ENCODE measurements at places on chromosomes 3 and 15.
A peak's percentile ranks its signal among the peaks of the same experiment; 100 is the strongest.

- DNase-seq: peak; percentile 37
These were observed 32.4 kb downstream of the KLHL18 start for GRCh38 chr3:47315069-47315647.

- DNase-seq: no peak
These were observed 36.2 kb downstream of the KAT2B start for GRCh38 chr3:20076296-20076997.

DNA sequence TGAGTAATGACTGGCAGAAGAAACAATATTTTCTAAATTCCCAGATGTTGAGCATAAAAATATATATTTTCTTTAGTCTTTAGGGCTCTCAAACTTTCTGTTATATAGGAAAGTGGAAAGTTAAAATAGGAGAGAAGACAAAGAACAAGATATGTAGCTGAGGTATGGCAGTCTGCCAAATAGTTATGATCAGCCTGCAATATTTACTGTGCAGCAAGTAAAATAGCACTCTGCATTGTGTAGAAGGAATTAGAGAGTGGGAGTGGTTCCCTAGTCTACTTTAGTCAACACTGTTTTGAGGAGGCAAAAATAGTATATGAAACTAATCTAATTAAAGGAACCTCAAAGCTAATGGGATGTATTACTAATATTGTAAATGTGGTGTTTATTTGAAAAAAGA, 978.1 kb upstream of the ALCAM start:
- no peak for DNase-seq

DNA sequence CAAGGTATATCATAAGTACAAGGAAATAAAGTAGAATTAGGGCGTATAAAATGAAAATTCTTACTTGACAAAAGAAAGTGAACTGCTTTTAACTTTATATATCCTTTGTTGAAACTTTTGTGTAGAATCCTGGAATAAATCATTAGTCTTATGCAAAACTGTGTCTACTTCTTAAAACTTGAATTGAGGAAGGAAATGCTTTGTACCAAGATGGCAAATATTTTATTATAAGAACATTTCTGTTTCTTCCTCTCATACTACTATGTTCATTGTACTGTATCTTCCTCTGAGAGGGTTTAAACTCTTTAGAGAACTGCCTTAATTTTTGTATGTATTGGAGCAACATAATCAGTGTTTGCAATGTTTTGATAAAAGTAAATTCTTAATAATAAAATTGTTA, 42.0 kb downstream of the RASA2 start:
- DNase-seq: no peak

GRCh38 chr3:106617276-106617675, 748.5 kb upstream of the CBLB start:
- no peak for DNase-seq

DNA sequence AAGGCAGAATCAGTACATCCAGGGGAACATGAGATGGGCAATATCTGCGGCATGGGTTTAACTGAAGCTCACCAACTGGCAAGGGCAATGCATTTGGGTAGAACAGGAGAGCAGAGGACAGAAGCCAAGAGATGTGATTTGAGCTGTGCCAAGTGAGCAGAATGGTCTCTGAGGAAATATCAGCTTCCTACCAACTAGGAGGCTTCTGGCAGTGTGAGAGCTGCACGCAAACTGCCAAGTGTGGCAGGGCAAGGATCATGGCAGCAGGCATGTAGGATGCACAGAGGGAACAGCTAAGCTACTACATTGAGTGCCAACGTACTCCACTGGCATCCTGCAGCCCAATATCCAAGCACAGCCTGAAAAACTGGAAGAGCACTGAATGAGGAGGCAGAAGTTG, 1036.5 kb downstream of the TUSC7 start:
- DNase-seq: no peak

GRCh38 chr15:43346305-43346704, 15.9 kb upstream of the LCMT2 start:
- DNase-seq: no peak

DNA sequence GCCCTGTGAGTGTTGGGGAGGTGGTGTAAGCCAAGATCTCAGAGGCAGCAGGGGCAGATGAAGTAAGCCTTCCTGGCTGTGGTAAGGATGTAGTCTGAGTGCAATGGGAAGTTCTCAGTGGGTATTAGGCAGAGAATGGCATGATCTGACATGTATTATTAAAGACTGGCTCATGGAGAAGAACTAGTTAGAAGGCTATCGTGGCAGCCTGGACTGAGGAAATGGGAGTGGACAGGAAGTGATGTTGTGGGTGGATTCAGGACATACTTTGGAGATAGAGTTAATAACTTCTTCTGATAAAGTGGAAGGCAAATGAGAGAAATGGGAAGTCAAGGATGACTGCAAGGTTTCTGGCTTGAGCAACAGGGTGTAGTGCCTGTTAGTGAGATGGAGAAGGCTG, 250.9 kb upstream of the CFAP20DC start:
- no peak for DNase-seq

DNA sequence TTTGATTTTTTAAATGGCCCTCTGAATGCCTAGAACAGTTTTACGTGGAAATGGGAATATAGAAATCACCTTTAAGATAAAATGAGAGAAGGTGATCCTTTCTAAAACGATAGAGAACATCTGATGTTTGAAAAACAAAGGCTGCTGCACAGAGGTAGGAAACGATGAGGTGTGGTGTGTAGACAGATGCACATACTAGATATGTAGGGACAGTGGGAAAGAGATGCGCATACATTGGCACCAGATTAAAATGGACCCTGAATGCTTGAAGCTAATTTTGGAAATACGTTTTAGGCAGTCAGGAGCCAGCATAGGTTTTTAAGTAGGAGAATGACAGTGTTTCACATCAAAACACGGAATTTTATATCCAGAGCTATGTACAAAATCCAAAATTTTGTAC, 29.0 kb downstream of the MAP6D1 start:
- DNase-seq: no peak

- DNase-seq: no peak
These were observed 5.5 kb downstream of the ABTB1 start for GRCh38 chr3:127678315-127678599.

DNA sequence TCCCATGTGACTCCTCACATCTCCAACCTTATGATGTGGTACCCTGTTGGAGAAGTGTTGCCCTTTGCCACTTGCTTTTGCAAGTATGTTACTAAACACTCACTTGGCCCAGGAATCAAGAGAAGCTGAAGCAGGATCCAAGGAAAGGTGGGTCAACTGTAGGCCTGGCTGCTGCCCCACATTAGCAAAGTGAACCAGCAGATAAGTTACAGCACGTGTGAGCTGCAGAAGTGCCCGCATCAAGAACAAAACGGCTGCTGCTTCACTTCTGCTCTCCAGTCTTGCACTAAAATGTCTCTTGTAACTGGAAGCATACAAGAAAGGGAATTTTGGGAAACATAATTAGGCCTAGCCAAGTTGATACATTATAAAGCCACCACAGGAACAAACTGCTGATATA, 79.6 kb downstream of the PCOLCE2 start:
- no peak for DNase-seq

- no peak for DNase-seq
These were observed 732.3 kb downstream of the TUSC7 start for GRCh38 chr3:117441851-117442250.

- DNase-seq: no peak
These were observed 14.4 kb upstream of the XXYLT1 start for GRCh38 chr3:195285372-195285771.

DNA sequence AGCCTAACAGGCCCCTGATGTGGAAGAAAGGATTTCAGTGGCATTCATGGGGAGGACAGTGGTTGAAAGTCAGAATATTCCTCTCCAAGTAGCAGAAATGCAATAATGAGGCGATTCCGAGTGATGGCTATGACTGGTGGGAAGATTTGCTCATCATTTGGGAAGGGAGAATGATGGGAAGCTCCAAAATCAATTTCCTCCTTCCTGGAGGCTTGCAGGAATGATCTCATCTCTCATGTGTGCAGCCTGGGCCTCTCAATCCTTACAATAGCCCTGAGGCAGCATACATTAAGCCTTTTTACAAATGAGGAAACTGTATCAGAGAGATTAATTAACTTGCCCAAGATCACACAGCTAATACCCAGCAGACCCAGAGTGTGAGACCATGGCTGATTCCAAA, 58.7 kb downstream of the BOC start:
- DNase-seq: no peak

GRCh38 chr3:146308222-146308621, 57.3 kb upstream of the PLSCR4 start:
- no peak for DNase-seq

- DNase-seq: no peak
These were observed 24.3 kb upstream of the SV2B start for GRCh38 chr15:91075739-91076138.

- no peak for DNase-seq
These were observed 36.7 kb downstream of the RGMA start for GRCh38 chr15:93052090-93052879.

DNA sequence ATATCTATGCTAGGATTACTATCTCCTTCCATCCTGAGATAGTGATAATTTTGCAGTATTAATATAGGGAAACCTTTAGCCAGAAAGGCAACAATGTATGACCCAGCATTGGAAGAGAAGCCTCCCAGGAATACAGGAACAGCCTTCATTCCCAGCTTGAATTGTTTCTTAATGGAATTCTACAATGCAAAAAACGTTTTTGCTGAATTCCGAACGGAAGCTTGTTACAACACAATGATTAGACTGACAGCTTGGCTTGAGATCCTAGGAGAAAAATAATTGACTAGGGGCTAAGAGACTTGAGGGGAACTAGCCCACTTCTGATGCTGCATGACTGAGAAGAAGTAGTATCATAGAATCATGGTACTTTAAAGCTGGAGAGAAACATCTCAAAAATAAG, 140.2 kb downstream of the RSL24D1 start:
- no peak for DNase-seq

DNA sequence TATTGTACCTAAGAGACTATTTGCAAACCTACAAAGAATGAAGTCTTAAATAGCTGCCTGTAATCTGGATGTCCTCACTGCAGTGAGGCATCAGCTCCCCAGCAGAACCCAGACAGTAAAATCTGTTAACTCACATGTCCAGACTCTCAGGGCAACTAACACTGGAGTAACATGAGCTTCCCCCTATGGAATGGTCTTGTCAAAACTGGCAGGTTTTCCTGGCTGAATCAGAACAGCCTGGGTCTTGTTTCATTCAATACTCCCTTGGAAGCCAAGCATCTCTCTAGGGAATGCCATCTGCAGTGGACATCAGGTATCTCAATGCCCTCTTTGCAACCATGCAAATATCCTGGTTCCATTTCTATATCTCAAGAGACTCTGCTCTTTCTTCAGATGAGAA, 24.4 kb downstream of the PTPN9 start:
- no peak for DNase-seq

DNA sequence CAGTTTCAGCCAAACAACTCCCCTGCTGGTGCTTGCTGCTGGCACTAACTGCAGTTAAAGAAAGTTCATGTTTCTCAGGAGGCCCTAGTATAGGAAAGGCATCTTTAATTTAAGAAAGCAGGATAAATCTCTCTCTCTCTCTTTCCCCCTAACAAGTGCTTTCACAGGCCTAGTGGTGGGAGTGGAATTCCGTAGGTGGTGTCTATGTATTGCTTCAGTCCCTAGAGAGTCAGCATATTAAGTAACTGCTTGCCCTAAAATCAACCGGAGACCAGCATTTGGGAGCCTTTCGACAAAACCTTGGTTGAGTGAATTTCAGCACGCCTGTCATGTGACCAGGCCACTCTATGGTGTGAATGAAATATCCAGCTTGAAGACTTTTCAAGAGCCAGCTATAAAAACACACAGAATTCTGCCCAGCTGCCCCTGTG, 169.2 kb upstream of the TGFBR2 start:
- peak; percentile 36 for DNase-seq

- no peak for DNase-seq
These were observed 4.6 kb upstream of the TM4SF1 start for GRCh38 chr3:149382101-149382467.

DNA sequence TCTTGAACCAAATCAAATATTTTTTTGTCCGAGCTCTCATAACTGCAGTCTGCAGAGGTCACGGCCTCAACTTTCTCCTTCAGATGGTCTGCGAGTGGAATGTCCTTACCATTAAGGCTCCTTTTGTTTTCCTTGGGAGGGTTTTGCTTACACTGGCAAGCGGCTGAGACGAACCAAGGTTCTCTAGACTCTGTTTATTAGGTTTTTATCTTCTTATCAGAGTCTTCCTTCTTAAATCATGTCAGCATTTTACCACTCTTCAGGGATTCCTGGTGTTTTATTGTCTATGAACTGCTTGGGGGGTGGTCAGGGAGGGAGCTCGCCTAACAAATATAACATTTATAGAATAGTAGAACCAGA, 773.7 kb upstream of the NR2F2 start:
- DNase-seq: peak; percentile 33

DNA sequence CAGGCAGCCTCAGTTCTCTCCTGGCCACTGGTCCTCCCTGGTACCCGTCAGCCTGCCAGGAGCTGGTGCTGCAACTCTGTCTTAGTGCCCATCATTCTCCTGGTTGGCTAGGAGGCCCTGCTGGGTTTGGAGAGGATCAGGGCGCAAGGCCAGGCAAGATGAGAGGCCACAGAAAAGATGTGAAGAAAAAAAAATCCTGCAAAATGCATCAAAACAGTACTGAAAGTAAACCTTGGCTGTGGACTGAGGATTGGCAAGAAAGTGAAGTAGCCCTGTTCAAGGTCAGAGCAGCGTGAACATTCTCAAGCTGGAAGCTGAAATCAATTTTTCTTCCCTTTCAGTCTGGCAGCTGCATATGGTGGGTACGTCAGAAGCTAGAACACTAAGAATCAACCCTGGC, 74.2 kb downstream of the GTF2E1 start:
- DNase-seq: no peak

GRCh38 chr3:85481411-85482212, 522.8 kb downstream of the CADM2 start:
- no peak for DNase-seq

DNA sequence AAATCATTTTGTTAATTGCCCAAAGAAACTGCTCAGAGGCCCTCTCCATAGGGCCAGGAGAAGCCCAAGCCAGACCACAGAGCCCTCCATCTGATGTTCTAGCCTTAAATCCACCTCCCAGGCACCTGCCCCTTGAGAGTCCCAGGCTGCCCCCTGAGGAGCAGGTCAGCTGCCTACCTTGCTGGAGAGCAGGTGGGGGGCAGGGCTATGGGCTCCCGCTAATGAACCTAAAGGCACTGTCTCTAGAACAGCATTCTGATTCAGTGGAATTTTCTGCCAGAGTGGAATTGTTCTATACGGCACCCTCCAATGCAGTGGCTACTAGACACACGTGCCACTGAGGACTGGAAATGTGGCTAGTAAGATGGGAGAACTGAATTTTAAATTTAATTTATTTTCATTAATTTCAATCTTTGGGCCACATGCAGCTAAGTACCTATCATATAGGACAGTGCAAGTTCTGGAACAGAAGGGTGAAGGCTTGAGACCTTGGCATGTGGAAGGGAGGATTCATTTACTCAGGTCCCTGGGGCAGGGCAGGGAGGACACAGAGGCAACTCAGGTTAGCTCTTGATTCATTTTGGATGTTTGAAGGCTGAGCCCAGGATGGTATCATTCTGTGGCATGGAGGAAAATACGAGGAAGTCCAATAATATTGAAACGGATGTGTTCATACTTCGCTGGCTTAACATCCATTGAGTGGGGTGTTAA, 11.4 kb downstream of the AMOTL2 start:
- peak; percentile 6 for DNase-seq

Measured in left cardiac atrium (tissue), 4 donors.